Activated CD4-positive, alpha-beta T cell treated with anti-CD3 and anti-CD28 coated beads, Interleukin-10, Interleukin-2, amounts not matched to agents 100 ng/mL and 50 ng/mL, durations not matched to agents 16 hours and 8 hours (primary cell): ENCODE measurements at places on chromosomes 12 and 14.

- DNase-seq = no peak
Measured at GRCh38 chr12:16346958-16347357, 487 bp upstream of the MGST1 start.

DNA sequence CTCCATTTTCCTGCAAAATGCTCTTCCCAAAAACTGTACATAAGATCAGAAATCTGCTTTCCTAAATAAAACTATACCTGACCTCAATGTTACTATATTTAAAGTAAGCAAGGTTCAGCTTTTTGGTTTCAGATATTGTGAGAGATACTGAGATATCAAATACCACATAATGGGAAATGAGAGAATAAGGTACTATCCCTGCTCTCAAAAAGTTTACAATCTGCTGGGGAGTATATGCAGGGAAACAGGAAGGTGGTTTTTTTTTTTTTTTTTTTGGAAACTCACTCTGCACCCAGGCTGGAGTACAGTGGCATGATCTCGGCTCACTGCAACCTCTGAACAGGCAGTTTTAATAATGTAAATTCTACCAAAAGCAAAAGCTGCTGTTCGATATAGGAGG lies 49.0 kb downstream of the HELB start:
- DNase-seq = no peak

- peak; percentile 64 for DNase-seq
Measured at GRCh38 chr14:99757331-99758070, 35.7 kb upstream of the EML1 start.

DNA sequence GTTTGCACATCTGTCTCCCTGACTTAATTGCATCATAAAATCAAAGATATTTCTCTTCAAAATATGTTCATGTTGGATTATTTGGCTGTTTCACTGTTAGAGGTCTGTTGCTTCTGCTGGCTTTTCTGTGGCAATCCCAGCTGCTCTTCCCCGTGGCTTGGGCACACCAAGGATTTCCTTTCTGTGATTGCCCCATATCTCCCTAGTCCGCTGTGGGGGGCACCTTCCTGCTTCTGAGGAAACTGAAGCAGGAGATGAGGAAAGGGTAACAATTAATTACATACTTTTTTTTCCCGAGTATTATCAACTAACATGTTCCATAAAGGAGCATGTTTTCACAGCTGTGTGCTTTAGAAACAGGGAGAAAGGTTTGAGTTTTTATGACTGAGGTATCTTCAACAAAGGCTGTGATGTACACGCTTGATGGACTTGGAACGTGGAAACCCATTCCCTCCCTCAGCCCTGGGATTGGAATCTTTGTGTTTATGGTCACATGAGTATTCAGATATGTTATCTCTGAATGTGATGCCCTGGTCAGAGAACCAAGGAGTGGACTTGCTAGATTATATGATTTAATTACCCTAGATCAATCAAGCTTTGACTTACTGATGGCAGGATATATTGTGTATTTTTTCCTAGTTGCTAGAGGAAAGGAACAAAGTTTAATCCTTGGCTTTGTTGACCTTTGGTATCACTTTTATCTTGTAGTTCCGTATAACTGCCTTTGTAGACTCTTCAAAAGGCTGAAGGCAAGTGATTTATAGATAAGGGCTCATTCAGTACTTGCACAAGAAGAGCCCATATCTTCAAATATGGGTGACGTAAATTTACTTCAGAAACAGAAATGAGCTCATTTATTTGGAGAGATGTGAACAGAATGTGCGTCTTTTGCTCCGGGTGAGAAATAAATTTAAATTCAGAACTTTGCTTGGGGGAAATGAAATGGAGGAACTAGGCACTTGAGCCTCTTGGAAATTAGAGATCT lies 46.7 kb downstream of the BORCS5 start:
- DNase-seq = no peak

- DNase-seq = no peak
Measured at GRCh38 chr12:123892180-123892559, 80.5 kb downstream of the CCDC92 start.

DNA sequence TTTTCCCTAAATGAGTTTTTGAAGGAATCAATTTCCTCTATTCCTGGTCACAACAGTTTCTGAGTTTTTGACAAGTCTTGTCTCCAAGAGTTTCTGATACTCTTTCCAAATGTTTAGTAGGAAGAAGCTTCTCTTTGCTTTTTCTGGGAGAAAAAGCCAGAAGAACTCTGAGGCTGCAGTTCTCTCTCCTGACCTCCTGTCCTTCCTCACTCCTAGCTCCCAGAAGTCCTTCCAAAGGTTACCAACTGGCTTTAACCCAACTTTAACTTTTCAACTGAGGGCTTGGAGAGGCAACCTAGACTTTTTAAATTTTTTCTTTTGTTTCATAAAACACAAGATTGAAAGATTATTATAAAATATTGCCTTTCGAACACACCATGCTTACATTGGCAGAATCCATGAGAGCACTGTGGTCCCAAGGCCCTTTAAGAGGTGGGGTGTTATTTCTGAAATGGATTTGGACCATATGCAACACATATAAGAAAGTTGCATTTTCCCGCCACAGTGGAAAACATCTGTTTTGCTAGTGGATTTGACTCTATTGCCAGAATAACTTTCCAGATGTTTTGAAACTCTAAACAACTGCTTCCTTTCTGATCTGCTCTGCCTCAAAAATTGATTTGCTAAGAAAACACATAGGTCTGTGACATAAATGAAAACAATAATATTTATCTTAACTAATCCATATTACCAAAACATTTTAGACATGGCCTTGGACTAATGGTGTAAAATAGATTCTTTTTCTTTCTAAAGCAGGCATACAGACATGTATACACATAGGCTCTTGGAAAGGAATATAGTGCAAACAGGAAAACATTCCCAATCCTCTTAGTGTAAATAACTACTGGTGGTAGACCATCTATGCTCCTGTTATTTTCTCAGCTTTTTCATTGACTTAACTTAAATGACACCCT lies 22.3 kb upstream of the EPS8 start:
- DNase-seq = no peak

DNA sequence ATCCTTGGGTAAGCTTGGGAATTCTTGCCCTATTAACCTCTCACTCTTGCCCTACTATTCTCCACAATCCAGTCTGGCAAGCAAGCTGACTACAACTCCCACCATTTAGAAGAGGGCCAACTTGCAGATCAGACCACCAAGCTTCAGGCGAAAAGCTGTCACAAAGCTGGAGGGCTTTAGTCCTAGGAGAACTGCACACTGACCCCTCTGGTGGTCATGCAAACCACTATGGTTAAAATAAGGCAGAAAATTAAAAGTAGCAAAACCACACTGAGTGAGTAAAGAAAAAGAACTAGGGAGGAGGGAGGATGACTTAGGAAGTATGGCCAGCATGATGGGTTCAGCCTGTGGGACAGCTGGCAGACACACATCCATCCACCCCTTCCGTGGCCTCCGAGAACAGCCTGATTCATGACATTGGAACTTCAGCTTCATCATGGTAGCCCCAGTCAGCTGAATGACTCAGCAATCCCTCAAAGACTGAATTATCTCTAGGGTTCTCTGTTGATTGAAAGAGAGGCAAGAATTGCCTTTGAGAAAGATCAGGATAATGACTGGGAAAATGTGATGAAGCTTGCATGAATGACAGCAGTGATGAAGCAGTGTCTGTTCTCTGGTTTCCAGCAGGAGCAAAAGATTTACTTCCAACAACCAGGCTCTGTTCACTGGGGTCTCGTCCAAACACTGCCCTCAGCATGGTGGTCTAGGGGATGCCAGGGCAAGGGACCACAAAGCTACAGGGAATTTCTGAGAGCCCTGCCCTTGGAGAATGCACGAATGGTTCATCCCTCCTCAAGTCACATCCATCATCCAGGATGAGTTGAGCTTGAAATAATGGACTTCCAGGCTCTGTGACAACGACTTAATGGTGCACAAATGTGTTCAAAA lies 24.4 kb downstream of the PITPNM2 start:
- no peak for DNase-seq

DNA sequence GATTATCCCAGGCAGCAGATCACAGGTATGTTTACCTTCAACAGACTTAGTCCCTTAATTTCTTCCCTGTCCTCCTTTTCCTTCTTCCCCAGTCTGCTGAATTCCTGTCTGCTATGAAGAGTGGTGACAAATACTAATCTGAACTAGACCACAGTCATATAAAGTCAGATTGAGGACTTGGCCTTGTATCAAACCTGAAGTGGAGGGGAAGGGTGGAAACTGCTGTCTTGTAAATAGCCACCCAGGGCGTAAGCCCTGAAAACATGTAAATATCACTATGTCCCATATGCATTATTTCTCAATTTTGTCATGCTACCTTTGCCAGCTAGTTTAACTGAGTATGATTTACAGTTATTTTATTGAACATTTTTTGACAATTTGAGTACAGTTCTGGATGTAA lies 368.0 kb downstream of the CCDC91 start:
- DNase-seq = no peak

GRCh38 chr12:40016980-40017379 lies 88.9 kb downstream of the SLC2A13 start:
- DNase-seq = no peak

- peak; percentile 17 for DNase-seq
Measured at GRCh38 chr14:61599942-61600341, 95.4 kb upstream of the HIF1A start.

- peak; percentile 26 for DNase-seq
Measured at GRCh38 chr12:62631471-62632410, 165.1 kb downstream of the MON2 start.

GRCh38 chr12:77606348-77606747 lies 224.3 kb upstream of the NAV3 start:
- DNase-seq = no peak

- peak; percentile 84 for DNase-seq
Measured at GRCh38 chr14:22850944-22851764, 14.8 kb downstream of the MMP14 start.

DNA sequence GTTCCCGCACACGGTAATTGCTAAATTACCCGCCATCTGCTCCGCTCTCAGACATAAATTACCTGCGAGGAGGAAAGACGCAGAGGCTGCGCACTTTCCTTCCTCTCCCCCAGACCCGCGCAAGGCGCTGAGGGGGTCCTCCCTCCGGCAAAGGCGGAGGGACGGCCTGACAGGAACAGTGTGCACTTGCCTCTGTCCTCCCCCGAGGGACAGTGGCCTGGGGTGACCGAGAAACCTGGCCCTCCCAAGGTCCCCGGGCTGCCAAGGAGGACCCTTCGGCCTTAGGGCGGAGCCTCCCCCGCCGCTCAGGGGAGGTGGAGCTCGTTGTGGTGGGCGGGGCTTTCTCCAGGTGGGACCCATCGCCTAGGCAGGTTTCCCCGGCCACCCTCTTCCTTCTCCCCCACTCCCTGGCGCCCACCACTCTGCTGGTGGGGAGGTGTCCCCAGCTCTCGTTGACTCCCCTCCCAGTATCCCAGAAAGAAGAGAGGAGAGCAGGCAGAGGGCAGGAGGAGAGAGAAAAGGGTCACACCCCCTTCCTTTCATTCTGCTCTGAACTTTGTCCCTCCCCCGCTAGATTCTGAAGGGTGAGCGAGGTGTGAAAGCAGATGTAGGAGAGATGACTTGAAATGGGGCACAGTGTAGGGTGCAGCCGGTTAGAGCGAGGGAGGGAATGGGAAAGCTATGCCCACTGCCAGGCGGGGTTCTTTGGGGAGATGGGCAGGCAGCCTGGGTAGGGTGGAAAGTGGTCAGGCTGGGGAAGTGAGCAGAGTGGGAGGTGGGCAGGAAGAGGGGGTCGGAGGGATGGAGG lies 11.4 kb upstream of the CALCOCO1 start:
- DNase-seq = no peak

DNA sequence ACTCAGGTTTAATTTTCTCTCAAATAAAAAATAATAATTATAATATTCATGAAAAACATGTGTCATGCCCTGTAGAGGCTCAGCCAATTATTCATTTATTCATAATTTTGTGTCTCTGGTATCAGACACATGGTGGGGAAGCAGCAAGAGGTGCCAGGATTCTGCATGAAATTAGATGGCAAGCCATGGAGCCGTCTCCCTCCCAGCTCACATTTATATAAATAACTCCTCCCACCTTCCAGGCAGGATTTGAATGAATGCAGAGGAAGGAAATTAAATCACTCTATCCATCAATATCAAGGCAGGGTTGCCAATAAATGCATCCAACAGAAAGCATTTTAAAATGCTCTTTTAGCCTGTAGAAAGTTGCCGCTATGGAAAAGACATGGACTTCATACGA lies 98.1 kb downstream of the PTPRR start:
- DNase-seq = no peak

GRCh38 chr14:69574263-69574953 lies at the start of gene CCDC177:
CCDC177 (minus strand) TSS chr14:69574871; CDS start chr14:69573622, 1,249 bp downstream.
- peak; percentile 77 for DNase-seq

DNA sequence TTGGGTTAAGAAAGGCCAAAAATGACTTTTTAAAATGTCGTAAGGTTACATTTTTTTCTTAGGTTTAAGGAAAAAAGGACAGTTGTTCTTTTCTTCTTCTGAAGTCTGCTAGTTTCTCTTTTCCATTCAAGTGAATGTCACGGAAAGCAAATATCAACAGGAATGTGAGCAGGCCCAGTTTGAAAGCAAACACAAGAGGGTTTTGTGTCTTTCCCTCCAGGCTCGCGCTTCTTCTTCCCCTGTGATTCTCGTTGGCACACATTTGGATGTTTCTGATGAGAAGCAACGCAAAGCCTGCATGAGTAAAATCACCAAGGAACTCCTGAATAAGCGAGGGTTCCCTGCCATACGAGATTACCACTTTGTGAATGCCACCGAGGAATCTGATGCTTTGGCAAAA lies 85.4 kb downstream of the LRRK2 start:
- DNase-seq = no peak

GRCh38 chr14:22980672-22981089 lies 1.7 kb downstream of the AJUBA start:
- no peak for DNase-seq

GRCh38 chr12:6696690-6697583 lies 3.7 kb downstream of the PIANP start:
- DNase-seq = no peak

DNA sequence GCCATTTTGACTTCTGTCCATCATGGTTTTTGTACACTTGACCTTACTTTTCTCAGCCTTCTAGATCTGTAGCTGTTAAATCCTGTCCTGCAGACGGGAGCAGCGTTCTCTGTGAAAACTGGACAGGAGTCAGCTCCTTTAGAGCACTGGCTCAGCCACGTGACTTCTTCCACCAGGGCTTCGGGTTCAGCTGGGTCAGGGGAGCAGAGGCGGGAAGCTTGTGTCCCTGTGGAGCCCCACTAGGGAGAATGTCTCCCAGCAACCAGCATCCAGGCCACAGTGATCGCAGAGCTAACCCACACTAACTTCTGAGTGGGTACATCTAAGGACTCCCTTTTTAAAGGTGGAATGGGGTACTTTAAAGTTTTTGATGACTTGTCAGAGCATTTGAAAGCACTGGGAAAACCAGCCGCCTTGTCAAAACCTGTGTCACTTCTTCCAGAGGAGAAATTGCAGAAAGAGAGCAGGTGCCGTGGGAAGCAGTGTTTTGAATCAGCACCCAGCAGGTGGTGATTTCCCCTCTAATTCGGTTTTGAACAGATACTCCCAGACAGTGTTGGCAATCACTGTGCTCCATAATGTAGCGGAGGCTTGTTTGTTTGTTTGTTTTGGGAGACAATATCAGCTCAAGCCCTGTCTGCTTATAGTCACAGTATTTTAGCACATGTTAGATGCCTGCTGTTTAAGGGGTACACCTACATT lies 17.9 kb downstream of the DERA start:
- DNase-seq = no peak

GRCh38 chr12:49705479-49706134 lies 1.6 kb downstream of the FMNL3 start:
- peak; percentile 55 for DNase-seq

GRCh38 chr12:45939759-45940158 lies 50.6 kb downstream of the SCAF11 start:
- DNase-seq = no peak
